ENCODE measurements at places on chromosomes 7 and 10.

GRCh38 chr10:83459124-83459523 is 680.2 kb upstream of the GHITM start:
- no peak for DNase-seq

- no peak for DNase-seq
Measured at GRCh38 chr7:135522509-135522908, 12.6 kb upstream of the CNOT4 start.

DNA sequence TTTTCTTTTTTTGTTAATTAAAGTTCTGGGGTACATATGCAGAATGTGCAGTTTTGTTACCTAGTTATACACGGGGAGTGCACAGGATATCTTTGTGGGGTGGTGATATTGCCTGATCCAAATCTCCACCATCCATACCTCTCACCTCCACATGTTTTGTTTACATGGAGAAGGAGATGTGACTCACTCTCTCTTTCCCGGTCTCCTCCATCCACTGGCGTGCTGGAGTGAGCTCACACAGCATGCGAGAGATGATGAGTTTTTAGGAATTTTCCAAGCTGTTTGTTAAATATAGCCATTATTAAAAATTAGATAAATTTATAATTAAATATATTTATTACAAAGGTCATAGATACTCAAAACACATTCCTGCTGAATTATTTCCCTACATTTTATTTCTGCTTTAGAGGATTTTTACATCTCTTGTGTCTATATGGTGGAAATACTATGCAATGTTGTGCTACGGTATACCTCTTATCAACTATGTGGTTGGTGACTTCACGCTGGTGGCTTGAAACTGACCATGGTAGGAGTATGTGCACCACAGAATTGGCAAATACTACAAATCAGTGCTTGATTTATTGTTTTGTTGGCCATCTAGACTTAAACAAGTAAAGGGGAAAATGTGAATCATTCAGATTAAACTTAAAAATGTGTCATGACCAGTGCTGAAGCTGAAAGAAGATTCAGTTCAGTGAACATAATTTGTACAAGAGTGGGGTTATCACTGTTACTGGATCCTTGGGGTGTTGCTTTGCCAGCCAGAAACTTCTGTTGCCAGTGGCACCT is 107.9 kb upstream of the FAM180A start:
- peak; percentile 42 for DNase-seq

DNA sequence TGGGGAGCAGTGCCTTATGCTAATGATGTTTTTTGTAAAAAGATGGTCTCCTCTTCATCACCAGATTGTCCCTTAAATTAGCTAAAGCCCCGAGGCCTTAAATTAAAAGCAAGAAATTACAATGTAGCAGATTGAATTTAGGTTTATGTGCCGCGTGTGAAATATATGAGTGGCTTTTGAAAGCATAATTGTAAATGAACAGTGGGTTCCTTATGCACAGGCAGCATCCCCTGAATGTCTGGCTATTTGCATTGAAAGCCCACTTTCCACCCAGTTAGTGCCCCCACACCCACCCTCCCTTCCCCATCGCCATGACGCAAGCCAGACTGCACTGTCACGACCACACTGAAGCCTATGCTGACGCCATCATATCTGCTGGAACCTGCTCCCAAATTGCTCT is 62.4 kb upstream of the SORCS3 start:
- no peak for DNase-seq
